ENCODE measurements at places on chromosomes 5 and 9.

GRCh38 chr9:101462558-101462957 is 27.0 kb upstream of the ALDOB start:
- no peak for DNase-seq
- H3K27me3 ChIP-seq, result peaks cover 53% of the 10 kb centered on the region
- H3K27ac ChIP-seq, result no peak overlapping the region
- H3K4me3 ChIP-seq, result no peak overlapping the region
- H3K4me1 ChIP-seq, result no peaks in the 10 kb centered on the region

DNA sequence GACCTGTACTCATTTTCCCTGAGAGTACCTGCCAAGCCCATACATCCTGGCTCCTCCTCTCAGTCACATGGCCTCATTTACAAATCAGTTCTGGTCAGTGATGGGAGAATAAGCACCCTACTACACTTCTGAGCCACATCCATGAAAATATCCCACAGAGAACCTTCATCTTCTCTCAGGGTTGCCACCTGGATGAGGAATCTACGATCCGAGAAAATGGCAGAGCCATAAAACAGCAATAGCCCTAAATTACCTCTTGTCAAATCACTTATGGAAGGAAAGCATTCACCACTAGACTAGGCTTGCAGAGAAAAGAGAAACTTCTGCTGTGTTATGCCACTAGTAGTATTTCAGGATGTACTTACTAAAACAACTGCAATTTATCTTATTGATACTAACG is 324.8 kb downstream of the BNC2 start:
- no peaks in the 10 kb centered on the region for H3K27me3 ChIP-seq
- H3K27ac ChIP-seq, result no peak overlapping the region
- DNase-seq, result no peak
- no peaks in the 10 kb centered on the region for H3K36me3 ChIP-seq

- H3K4me3 ChIP-seq, result no peak overlapping the region
- H3K4me1 ChIP-seq, result peaks cover 2% of the 10 kb centered on the region
- H3K27ac ChIP-seq, result no peak overlapping the region
- peaks cover 12% of the 10 kb centered on the region for H3K27me3 ChIP-seq
- H3K36me3 ChIP-seq, result no peaks in the 10 kb centered on the region
Measured at GRCh38 chr9:132249123-132249522, 87.3 kb downstream of the NTNG2 start.

- no peaks in the 10 kb centered on the region for H3K36me3 ChIP-seq
- H3K4me3 ChIP-seq, result no peak overlapping the region
- peaks cover 21% of the 10 kb centered on the region for H3K4me1 ChIP-seq
- peak overlapping the region; percentile 63 for H3K27ac ChIP-seq
- H3K27me3 ChIP-seq, result no peaks in the 10 kb centered on the region
Measured at GRCh38 chr5:55540525-55540924, 5.8 kb upstream of the PLPP1 start.

DNA sequence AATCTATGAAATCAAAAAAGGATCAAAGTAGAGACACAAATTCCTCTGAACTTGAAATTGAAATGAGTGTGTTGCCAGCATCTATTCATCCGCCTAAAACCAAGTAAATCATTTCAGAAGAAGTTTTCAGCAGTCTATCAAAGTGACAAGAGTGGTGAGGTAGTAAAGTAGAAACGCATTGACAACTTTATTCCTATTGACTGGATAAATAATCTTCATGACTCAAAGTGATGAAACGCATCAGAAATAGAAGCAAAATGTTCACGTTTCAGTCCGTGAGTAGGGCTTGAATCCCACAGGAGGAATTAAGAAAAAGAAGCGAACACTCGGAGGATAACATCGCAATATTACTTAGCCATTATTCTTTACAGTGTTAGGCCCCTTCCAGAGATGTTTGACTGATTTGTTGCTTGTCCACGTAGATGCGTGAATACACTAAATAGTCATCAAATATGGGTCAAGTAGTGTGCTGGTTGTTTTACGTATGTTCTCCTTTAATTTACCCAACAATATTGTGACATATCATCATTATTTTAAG is 314.4 kb downstream of the PLK2 start:
- H3K27me3 ChIP-seq, result peaks cover 28% of the 10 kb centered on the region
- H3K4me3 ChIP-seq, result no peak overlapping the region
- H3K36me3 ChIP-seq, result no peaks in the 10 kb centered on the region

GRCh38 chr9:19411316-19411715 is 2.5 kb downstream of the ACER2 start:
- no peaks in the 10 kb centered on the region for H3K27me3 ChIP-seq
- no peak overlapping the region for H3K4me3 ChIP-seq
- peaks cover 16% of the 10 kb centered on the region for H3K4me1 ChIP-seq
- H3K36me3 ChIP-seq, result no peaks in the 10 kb centered on the region
- no peak overlapping the region for H3K27ac ChIP-seq

- H3K4me3 ChIP-seq, result no peak overlapping the region
- H3K27ac ChIP-seq, result no peak overlapping the region
- H3K27me3 ChIP-seq, result peaks cover 21% of the 10 kb centered on the region
- no peak for DNase-seq
- no peaks in the 10 kb centered on the region for H3K36me3 ChIP-seq
- H3K4me1 ChIP-seq, result peaks cover 12% of the 10 kb centered on the region
Measured at GRCh38 chr5:102231693-102232619, 64.1 kb downstream of the SLCO4C1 start.

Data from T-helper 17 cell (primary cell).